ENCODE measurements at places on chromosomes 3 and 15. TPM values are rescaled to one million over a fixed set of nuclear protein-coding genes. Genes with fewer than 3 reads are reported as not detected.

PLOD2 gene
- total RNA-seq: 49.2 TPM

LIPC gene
- total RNA-seq: 5.9 TPM

GOLGA6B gene
- not detected for total RNA-seq

TMEM158 gene
- 3.8 TPM for total RNA-seq

GALNT15 gene
- total RNA-seq: 0.46 TPM

GRCh38 chr3:65779390-65779789 is 259.3 kb downstream of the MAGI1 start:
- DNase-seq: no peak

GRCh38 chr3:33433843-33434242 is 6.4 kb downstream of the UBP1 start:
- DNase-seq: no peak

DNA sequence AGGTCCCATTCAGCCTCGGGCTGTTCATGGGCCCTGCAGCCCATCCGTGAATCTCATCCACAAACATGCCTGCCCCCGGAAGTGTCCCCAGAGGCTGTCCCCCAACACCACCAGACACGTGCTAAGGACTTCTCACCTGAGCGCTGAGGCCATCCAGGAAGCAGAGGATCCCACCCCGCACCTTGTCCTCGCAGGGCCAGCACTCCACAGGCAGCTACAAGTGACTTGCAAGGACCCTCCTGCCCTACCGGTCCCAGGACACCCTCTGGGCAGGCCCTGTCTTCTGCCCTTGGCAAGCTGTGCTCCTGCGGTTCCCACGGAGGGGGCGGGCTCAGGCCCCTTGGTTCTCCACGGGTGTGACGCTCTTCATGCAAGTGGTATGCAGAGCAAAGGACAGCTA is 146.0 kb downstream of the NUP210 start:
- no peak for DNase-seq

- no peak for DNase-seq
Observed at GRCh38 chr3:172260381-172260780, 187.9 kb downstream of the GHSR start.

DNA sequence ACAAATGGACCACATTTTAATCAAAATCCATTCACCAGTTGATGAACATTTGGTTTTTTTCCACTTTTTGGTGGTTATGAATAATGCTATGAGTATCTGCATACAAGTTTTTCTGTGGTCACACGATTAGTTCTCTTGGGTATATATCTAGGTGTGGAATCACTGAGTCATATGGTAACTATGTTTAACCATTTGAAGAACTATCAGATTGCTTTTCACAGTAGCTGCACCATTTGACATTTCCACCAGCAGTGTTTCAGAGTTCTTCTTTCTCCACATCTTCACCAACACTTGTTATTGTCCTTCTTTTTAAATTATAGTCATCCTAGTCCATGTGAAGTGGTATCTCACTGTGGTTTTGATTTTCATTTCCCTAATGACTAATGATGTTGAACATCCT is 33.3 kb upstream of the ATG7 start:
- no peak for DNase-seq
